ENCODE measurements at places on chromosomes 16 and 17. TPM values are rescaled to one million over a fixed set of nuclear protein-coding genes. Genes with fewer than 3 reads are reported as not detected.
A peak's percentile ranks its signal among the peaks of the same experiment; 100 is the strongest.

DCAKD gene
- total RNA-seq: 24.1 TPM

DNA sequence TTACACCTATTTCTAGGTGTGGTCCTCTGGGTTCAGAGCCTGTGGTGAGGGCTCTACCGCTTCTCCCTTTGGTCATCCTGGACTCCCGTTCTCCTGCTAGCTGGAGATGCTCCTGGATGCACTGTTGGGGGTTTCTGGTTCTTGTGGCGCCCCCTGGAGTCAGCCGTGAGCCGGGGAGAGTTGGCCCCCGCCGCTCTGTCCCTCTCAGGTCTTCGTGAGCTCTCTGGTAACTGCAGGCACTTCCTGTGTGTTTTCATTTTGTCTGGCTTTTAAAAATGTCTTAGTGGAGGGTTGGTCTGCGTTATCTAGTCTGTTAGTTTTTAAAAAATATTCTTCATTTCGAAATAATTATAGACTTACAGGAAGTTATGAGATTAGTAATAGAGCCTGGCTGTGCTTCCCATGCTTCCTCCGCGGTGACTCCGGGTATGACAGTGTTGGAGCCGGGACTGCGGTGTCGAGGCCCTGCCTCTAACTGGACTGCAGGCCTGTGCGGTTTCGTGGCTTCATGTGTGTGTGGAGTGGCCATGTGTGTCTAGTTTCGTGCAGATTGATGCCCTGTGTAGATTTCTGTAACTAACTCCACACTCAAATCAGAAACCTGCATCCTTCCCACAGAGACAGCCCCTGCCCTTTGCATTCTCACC lies 78.0 kb upstream of the ZNF750 start:
- DNase-seq: no peak

- DNase-seq: no peak
These were observed 77.0 kb downstream of the HS3ST2 start for GRCh38 chr16:22890976-22891375.

- no peak for DNase-seq
These were observed 187.5 kb downstream of the TANC2 start for GRCh38 chr17:63153488-63153887.

DDX52 gene
- 26.8 TPM for total RNA-seq

GRCh38 chr17:72587773-72588511 lies 467.1 kb downstream of the SOX9 start:
- no peak for DNase-seq

GRCh38 chr17:17356149-17356930 lies 53.2 kb downstream of the NT5M start:
- peak; percentile 60 for DNase-seq

CTRL gene
- total RNA-seq: 1.9 TPM

GRCh38 chr16:72840631-72841381 lies 207.1 kb downstream of the ZFHX3 start:
- no peak for DNase-seq

- DNase-seq: no peak
These were observed 93.9 kb downstream of the CEP112 start for GRCh38 chr17:66098040-66098439.

NPIPB6 gene
- not detected for total RNA-seq

HCRT gene
- total RNA-seq: not detected
